Activated T-cell treated with anti-CD3 and anti-CD28 coated beads, Interleukin-2, amount 50 U/mL, for 1 hour (primary cell): ENCODE measurements at places on chromosomes 3 and 15.

- DNase-seq = no peak
Measured at GRCh38 chr15:88337993-88338392, 81.5 kb upstream of the NTRK3 start.

GRCh38 chr3:180466401-180467011 lies 135.5 kb upstream of the TTC14 start:
- DNase-seq = no peak

- no peak for DNase-seq
Measured at GRCh38 chr15:67068710-67069400, 3.5 kb downstream of the SMAD3 start.

DNA sequence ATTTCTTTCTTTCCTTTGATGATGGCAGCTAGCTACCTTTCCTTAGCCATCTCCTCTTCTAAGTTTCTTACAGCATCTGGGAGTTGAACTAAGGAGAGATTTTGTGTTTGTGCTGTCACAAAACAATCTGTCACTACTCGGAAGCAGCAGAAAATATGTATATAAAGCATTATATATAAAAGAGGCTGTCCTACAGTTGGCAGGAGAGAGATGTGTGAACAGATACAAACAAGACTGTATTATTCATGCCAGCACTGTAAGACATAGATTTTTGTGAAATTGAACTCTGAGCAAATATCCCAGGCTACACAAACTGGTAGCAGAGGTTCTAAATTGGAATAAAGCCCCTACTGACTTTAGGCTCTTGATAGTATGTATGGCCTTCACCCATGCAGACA lies 577.5 kb upstream of the NECTIN3 start:
- no peak for DNase-seq

GRCh38 chr15:100860829-100861510 lies 18.7 kb upstream of the ALDH1A3 start:
- DNase-seq = no peak

DNA sequence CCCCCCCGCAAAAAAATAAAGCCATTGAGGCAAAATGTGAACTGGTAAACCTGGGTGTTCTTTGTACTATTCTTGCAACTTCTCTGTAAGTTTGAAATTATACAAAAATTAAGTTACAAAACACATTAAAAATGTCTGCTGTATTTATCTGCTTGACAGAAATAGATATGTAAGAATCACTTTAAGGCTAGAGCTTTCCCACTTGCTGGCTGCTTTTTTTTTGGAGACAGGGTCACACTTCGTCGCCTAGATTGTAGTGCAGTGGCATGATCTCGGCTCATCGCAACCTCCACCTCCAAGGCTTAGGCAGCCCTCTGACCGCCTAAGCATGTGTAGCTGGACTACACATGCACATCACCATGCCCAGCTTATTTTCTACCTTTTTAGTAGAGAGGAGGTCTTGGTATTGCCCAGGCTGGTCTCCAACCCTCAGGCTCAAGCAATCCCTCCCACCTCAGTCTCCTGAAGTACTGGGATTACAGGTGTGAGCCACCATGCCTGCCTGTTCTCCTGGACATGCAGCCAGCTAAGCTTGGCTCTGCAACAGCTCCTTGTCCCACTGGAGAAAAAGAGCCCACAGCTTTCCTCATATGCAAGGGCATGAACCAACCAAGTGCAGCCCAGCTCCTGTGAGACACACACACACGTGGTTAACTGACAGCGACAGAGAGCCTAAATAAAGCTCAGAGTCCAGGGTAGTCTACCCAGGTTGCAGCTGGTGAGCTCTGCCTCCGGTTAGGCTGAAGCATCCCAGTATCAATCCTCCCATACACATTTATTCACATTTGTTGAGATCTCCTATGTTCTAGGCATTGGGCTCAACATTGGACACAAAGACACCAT lies 4.5 kb downstream of the RPS17 start:
- no peak for DNase-seq

- no peak for DNase-seq
Measured at GRCh38 chr3:144344925-144345548, 373.4 kb downstream of the DIPK2A start.

DNA sequence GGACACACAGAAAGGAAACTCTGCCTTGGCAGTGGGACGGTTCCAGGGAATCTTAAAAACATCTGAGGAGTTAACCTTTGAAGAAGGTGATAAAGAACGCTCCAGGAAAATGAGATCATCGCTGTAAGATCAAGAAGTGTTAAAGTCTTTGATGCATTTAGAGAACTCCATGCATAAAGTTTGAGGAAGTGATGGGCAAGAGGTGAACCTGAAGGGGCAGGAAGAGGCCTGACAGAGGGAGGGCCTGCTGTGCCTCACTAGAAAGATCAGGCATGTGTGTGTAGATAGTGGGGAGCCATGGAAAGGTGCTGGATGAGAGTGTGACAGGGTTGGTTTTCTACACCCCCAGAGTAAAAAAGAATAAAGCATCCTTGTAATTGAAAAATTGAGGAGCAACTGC lies 889.2 kb downstream of the MCTP2 start:
- no peak for DNase-seq
